ENCODE measurements at places on chromosomes 3 and 15.

DNA sequence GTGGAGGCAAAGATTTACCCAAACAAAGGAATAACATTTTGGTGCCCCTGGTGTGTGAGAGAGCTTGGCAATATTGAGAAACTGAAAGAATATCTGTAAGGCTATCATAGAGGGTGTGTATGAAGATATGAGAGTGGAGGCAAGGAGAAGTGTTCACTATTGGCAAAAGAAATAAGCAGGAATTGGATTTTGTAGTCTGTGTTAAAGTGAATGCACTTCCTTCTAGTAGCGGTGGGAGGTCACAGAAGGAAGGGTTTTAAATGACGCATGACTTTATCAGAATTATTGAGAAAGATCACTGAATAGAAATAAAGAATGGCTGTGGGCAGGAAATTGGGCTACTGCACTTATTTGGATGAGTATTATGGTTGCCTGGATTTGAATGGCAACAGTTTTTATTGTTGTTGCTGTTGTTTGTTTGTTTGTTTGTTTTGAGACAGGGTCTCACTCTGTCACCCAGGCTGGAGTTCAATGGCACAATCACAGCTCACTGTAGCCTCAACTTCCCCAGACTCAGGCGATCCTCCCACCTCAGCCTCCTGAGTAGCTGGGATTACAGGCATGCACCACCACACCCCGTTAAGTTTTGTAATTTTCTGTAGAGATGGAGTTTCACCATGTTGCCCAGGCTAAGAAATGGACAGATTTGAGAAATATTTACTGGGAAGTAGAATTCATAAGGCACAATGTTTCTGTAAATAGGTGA, 16.3 kb downstream of the MME start:
- no peak for DNase-seq

DNA sequence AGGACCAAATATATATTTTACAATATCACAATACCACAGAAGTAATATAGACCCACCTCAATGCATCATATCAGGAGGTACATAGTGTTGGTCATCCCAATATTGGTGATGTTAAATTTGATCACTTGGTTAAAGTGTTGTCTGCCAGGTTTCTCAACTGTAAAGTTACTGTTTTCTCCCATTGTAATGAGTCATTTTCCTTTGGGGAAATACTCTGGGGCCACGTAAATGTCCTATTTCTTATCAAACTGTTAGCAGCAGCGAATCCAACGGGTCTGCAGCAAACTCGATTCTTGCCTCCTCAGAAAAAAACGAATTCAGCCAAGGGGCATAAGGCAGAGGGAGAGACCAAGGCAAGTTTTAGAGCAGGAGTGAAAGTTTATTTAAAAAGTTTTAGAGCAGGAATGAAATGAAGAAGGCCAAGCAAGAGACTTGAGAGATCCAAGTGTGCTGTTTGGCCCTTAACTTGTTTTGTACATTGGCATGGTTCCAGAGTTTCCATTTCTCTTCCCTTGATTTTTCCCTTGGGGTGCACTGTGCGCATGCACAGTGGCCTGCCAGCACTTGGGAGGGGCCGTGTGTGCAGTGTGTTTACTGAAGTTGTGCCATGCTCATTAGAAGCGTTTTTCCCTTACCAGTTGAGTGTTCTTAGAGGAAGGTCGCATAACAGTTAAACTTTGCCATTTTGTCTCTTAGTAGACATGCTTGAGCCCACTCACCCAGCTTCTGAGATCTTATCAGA, 512.5 kb downstream of the AGBL1 start:
- DNase-seq: no peak

DNA sequence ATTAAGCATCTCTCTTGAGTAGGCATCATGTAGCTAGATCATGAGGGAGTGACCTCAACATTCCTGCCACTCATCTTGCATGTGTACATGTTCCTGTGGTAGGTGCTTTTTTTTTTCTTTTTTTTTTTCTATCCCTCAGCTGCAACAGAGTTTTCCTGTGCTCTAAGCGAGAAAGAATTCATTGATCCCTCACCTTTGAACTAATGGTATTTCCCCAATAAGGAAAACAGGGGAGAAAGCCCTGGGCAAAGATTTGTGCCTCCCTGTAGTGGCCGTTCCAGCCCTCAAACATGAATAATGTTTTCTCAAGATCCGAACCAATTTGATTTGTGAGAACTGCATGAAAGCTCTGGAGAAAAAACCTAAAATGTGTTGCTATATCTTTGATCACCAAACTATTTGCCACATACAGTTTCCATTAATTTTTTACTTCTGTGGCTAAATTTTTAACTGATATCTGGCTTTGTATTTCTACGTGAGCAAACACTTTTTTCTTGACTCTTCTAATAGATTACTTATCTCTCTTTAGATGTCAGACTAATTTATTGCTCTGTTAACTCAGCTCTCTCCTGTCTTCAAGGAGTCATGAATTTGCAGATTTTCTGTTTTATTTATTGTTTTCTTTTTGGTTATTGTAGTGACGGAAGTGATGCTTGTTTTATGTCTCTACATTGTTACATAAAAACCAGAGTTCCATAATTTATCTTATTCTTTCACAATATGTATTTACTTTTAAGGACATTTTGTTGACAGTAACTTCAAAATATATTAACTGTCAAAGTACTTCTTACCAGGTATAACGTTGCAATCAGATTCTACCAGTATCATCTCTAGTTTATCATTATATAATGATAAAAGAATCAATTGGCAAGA, 1396.5 kb downstream of the OTOL1 start:
- no peak for DNase-seq

- DNase-seq: no peak
These were observed 17.9 kb upstream of the SEC13 start for GRCh38 chr3:10338591-10339353.

GRCh38 chr15:62360332-62361097, 195.4 kb upstream of the C2CD4B start:
- DNase-seq: no peak

- no peak for DNase-seq
These were observed 147.8 kb upstream of the KCNMB2 start for GRCh38 chr3:178388473-178388872.

DNA sequence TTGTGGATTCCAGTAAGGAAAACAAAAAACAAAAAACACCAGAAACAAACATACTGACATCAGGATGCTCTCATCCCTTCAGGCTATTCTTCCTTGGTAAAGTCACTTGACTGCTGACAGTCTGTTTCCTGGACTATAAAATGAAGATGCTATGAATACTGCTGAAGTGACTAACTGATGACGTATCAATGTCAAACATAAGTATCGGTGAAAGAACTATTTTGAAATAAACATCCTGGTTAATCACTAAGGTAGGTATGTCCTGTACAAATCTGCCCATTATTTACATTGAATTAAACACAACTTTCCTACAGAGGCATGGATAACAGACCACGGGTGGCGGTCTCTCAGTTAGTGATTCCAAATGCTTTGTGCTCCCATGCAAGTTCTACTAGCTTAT, 45.9 kb downstream of the CHAC1 start:
- DNase-seq: no peak

DNA sequence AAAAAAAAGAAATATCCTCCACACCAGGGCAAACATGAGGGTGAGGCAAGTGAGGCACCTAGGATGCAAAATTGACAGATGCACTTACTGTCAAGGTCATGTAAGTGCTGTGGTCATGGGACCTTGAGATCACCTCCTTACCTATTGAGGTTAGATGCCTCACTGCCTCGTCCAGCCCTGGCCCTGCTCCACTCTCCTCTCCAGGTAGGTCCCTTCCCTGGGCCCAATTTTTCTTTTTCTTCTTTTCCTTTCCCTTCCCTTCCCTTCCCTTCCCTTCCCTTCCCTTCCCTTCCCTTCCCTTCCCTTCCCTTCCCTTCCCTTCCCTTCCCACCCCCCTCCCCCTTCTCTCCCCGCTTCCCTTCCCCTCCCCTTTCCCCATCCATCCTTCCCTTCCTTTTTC, 71.1 kb upstream of the DLG1 start:
- DNase-seq: no peak

DNA sequence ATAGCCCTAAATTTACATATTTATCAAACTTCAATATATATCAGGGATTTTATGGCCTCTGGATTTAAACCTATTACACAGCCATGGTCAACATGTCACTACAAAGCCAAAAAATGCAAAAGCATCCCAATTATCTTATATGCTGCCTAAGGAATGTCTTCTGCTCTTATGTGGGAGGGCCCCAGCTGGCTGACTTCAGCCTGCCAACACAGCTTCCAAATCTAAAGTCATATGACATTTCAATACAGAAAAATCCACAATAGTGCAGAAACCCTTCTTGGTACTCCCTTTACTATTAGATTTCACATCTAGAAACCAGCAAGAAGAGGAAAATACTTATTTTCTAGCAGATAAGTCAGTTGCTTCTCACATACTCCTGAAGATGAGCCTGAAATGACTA, 6.4 kb downstream of the PFN2 start:
- DNase-seq: no peak

GRCh38 chr15:76024021-76024768, 12.0 kb upstream of the NRG4 start:
- DNase-seq: no peak

GRCh38 chr3:85710490-85710889, 751.7 kb downstream of the CADM2 start:
- no peak for DNase-seq

DNA sequence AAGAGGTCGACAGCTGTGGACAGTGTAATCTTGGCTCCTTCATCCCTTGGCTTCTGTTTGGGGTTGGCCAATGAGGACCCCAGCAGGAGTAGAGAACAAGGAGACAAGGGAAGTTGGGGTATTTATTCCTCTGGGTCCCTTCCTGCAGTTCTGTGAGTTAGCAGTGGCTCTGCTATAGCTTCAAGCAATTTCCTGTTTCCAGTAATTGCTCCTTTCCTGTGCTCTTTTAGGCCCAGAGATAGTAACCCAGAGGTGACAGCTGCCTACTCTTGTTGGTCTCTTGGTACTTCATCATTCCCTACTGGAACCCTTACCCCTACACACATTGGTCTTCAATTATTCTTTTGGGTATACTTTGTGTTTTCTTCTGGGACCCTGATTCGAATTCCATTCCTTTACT, 92.9 kb downstream of the NR1D2 start:
- DNase-seq: no peak

GRCh38 chr3:27072810-27073651, 296.2 kb downstream of the NEK10 start:
- no peak for DNase-seq

DNA sequence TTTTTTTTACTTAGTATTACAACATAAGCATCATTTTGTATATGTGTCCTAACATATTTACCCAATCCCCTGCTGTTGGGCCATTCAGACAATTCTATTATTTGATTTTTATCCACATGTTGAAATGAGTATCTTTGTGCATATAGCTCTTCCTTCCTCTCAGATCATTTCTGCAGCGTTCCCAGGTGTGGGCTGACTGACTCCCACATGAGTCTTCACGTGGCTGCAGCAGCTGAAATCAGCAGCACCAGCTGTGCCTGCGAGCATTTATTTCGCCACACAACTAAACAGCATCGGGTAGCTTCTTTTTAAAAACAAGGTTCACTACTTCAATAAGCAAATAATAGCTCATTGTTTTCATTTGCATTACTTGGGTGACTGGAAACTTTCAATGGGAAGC, 44.5 kb upstream of the PDE8A start:
- DNase-seq: no peak

GRCh38 chr15:51192521-51193280, 98.0 kb upstream of the TNFAIP8L3 start:
- peak; percentile 97 for DNase-seq

All from neural crest cell (in vitro differentiated cells).